ENCODE measurements at places on chromosomes 12 and 14.
A peak's percentile ranks its signal among the peaks of the same experiment; 100 is the strongest.

GRCh38 chr12:58894040-58894439 is 26.3 kb downstream of the LRIG3 start:
- no peak for DNase-seq

GRCh38 chr14:22152903-22153302 is 436.1 kb downstream of the DAD1 start:
- DNase-seq: no peak

DNA sequence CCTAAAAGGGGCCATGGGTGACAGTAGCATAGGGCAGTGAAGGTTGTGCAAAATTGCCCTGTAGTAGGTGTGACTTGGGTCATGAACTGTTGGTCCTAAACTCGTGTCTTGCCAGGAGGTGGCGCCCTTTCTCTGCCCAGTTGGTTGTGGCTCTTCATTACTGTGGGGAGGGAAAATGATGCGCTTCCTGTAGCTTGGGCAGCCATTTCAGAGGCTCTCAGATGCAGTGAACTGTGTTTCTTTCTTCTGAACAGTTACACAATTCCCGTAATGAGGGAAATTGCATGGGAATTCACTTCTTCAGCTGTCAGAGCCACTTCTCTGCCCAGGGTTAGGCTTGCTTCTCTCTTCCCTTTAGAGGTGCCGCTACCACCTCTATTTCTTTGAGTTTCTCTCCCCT is 148.1 kb upstream of the NRXN3 start:
- peak; percentile 80 for DNase-seq

GRCh38 chr12:38886064-38886463 is 19.3 kb downstream of the CPNE8 start:
- no peak for DNase-seq

DNA sequence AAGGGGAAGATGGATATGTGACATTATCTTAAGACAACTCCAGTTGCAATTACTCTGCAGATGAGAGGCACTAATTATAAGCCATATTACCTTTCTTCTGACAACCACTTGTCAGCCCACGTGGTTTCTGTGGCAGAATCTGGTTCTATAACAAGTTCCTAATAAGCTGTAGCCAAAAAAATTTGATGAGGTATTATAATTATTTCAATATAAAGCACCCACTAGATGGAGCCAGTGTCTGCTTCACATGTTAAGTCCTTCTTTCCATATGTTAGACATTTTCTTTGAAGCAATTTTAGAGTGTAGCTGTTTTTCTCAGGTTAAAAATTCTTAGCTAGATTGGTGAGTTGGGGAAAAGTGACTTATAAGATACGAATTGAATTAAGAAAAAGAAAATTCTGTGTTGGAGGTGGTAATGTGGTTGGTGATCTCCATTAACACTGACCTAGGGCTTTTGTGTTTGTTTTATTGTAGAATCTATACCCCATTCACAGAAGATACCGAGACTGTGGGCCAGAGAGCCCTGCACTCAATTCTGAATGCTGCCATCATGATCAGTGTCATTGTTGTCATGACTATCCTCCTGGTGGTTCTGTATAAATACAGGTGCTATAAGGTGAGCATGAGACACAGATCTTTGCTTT is 36.9 kb downstream of the PSEN1 start:
- no peak for DNase-seq

- no peak for DNase-seq
These were observed 23.7 kb upstream of the OSBPL8 start for GRCh38 chr12:76583301-76583700.

GRCh38 chr14:74407801-74408154 is 18.2 kb downstream of the SYNDIG1L start:
- no peak for DNase-seq

DNA sequence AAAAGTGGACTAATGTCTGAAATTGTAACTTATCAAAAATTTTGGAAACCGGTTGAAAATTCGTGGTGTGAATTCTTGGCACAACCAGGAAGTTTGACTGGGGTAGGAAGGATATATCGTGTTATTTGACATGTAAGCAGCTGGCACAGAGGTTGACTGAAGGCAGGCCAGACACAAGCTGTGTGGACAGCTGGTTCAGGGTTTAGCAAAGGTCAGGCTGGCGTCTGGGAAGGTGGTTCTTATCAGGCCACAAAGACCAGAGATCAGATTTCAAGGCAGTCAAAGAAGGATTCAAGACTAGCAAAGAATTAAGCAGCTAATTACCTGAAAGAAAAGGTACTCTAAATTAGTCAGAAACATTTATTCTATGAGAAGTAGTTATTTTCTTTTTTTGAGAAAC is 450.2 kb upstream of the MDGA2 start:
- DNase-seq: no peak

DNA sequence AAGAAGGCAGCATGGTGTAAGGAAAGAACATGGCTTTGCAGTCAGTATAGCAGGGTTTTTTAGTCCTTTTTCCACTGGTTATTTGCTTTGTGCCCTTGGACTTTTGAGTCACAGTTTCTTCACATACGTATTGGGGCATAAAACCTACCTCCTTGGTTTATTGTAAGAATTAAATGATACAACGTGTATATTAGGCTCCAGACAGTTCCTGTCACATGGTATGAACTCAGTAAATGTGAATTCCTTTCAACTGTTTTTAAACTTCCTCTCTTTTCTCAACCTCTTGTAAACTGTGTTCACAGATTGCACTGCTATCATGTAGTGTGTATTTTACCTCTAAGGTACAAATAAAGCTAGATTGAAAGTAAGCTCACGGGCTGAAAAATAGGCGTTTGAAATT is 29.5 kb downstream of the MSRB3 start:
- no peak for DNase-seq

GRCh38 chr14:34966413-34966812 is 16.4 kb upstream of the SRP54 start:
- DNase-seq: no peak

- DNase-seq: no peak
These were observed 5.1 kb downstream of the AKAP3 start for GRCh38 chr12:4643747-4644146.

GRCh38 chr12:45435945-45436710 is 220.2 kb downstream of the ANO6 start:
- DNase-seq: no peak

DNA sequence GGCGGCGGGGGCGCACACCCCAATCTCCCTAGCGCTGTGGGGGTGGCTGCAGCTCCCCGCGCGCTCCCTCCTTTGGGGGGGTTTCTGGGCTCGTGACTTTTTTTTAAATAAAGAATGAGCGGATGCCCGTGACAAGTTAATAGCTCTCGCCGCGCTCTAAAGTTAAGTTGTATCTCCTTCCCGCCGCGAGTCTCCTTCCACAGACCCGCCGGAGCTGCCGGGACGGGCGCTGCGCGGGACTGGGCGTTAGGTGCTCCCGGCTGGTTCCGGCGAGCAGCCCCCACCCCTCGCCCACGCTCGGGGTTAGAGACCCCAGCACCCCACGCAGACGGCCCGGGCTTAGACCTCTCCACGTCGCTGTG is 82.6 kb upstream of the HMGA2 start:
- DNase-seq: peak; percentile 35

- DNase-seq: no peak
These were observed 514.3 kb upstream of the SEL1L start for GRCh38 chr14:82047777-82048470.

DNA sequence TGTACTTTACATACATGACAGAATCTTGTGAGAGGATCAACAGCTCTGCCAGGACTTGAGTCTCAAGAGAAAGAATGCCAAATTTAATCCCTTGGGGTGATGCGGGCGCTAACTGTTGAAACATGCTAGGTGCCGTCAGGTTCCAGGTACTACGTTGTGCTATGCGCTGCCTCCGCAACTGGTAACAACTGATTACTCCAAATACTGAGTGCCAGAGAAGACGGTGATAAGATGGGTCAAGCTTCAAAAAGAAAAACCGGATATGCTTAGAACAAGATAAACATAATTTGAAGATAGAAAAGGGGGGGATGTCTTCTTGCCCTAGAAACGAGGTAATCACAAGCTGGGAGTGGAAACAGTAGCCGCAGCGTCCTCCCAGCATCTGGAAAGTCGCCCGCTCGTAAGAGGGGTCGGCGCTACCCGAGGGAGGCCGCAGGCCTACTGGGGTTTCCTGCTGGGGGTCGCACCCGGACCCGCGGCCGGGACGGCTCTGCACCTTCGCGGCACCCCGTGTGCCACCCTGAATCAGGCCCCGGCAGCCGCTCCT is 678 bp downstream of the ZBTB25 start:
- DNase-seq: peak; percentile 40

All from activated T-cell treated with anti-CD3 and anti-CD28 coated beads, Interleukin-2, amount 50 U/mL, for 48 hours (primary cell).